ENCODE measurements at places on chromosomes 12 and 14.

- no peak for DNase-seq
Measured at GRCh38 chr12:121165316-121165715, 32.6 kb downstream of the P2RX7 start.

DNA sequence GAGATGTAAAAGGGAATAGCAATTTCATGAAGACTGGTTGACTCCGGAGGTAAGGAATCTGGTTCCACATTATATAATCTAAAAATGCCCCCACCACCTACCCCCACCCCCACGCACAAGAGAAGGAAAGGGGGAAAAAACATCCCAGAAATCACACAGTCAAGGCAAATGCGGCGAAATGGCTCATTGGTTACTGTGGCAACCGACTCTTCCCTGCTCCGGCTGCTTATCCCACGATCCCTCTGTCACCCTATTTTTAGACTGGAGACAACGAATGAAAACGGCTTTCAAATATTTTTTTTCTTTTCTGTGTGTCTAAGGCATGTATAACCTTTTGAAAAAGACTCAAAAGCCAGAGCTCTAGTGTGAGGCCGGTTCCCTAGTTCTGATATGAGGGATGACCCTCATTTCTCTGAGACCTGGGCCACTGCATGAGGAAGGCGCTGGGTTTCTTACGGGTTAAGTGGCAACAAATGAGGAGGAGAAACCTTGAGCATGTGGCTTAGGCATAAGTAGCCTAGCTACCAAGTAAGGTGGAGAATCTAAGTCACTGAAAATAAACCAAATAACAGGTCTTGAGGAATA lies 148.3 kb upstream of the GRIN2B start:
- DNase-seq, result no peak

- no peak for DNase-seq
Measured at GRCh38 chr12:63916561-63917476, 72.3 kb downstream of the SRGAP1 start.

GRCh38 chr12:34526946-34527345 lies 504.6 kb downstream of the ALG10 start:
- no peak for DNase-seq

GRCh38 chr12:20508359-20508758 lies 140.0 kb downstream of the PDE3A start:
- no peak for DNase-seq

GRCh38 chr12:67002720-67003119 lies 266.4 kb upstream of the CAND1 start:
- DNase-seq, result no peak

DNA sequence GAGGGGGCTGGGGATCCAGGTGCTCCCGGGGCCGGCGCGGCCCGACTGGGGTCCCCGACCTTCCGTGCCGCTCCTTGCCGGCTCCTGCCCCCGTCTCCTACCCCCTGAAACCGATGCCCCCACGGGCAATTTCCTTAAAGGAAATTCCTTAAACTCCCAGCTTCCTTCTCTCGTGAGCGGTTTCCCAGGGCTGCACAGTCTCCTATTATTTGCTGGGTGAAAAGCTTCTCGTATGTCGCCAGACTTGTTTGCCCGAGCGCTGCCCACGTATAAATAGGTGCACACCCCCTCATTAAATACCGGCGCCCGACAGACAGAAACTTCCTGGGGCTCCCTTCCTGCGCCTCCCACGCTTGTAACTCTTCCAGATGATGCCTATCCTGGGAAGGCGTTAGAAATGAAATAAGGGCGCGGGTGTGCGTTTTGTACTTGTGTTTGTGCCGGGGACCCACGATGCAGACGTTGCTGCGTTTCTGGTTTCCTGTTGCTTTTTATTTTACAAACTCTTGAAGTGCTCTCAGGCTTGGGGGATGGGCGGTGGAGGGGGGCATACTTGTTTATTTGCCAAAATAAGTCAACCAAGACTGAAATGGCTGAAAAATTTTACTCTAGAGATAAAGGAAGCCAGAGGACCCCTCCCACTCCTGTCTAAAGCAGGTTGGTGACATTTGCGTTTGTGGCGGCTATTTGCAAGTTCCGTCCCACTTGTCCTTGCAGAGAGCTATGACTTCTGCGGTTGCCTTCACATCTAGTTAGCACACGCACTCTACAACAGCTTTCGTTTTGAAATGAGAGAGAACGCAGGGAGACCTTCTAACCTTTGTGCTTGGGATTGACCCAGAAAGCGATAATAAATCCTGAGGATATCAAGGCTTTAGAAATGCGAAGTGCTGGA lies 1.0 kb downstream of the HIP1R start:
- peak; percentile 62 for DNase-seq

DNA sequence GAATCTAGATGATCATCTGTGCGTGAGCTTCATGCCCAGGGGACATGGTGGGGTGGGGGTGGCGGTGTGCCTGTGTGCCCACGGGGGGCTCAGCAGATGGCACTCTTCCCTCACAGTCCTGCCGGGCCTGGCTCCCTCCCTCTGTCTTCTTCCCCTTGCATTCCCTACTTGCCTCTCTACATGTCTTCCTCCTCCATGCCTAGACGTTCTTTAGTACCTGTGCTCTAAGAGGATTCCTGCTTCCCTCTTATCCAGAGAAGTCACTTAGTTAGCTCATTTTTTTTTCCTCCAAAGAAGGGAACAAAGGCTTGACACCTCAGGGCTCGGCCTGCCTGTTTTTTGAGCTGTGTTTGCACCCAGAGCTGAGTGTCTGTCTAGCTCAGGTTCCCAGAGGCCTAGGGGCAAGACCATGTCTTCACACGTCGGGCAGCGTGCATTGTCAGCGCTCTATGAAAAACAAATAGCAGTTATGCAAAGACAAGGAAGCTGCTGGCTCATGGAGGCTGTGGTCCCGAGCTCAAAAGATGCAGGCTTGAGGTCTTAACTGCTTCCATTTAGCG lies 48.8 kb downstream of the NINJ2 start:
- peak; percentile 49 for DNase-seq

- DNase-seq, result no peak
Measured at GRCh38 chr12:4960030-4960429, 50.3 kb downstream of the KCNA1 start.

DNA sequence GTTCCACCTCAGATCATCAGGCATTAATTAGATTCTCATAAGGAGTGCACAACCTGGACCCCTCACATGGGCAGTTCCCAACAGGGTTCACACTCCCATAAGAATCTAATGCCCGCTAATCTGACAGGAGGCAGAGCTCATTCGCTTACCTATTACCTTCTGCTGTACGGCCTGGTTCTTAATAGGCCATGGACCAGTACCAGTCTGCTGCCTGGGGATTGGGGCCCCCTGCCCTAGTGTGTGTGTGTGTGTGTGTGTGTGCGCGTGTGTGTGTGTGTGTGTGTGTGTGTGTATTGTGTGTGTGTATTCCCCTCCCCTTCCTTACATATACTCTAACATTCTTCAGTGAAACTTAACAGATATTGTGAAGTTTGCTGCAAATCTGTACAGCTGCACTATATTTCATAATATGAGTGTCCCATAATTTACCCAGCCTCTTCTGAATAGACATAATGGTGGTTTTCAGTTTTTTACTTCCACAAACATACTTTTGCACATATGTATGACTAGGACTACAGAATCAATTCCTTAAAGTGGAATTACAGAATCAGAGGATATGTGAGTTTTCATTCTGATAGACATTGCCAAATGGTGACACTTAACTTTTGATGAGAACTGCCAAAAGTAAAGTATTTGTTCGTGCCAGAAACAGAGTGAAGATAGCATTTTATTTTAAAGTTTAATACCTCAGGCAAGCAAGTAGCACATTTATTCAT lies 205.2 kb upstream of the EEA1 start:
- DNase-seq, result no peak

DNA sequence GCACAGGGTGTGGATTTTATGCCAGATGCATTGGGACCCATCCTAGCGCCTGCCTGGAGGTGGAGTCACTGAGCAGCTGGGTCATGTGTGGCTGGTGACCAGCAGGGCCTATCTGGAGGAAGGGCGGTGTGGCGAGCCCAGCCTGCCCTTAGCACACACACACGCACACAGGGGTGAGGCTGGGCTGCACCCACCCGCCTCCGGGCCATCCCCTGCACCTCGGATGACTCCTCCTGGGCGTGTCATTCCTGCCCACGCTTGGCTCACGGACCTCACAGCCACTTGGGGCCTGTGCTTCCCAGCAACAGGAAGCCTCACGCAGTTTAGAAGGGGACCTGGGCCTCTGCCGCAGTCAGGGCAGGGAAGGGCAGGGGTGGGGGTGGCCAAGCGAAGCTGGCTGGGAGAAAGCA lies 36.2 kb upstream of the FZD10 start:
- DNase-seq, result no peak

DNA sequence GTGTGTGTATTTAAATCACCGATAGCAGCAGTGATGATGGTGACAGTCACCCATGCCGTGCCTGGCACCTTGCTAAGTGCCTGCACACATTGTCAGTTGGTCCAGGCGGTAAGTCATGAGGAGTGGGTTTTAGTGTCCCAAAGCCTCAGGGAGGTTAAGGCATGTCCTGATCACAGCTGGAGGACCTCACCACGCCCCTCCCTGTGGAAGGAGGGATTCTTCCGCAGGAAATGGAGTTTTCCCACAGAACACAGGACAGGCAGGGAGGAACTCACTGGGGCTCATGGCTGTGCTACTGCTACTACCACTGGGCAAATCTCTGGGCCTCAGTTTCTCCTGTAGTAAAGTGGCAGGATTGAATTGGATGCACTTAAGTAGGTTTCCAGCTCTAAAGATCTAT lies 142.3 kb downstream of the CACNA1C start:
- DNase-seq, result no peak

- no peak for DNase-seq
Measured at GRCh38 chr12:114710151-114710550, 26.2 kb upstream of the TBX3 start.

DNA sequence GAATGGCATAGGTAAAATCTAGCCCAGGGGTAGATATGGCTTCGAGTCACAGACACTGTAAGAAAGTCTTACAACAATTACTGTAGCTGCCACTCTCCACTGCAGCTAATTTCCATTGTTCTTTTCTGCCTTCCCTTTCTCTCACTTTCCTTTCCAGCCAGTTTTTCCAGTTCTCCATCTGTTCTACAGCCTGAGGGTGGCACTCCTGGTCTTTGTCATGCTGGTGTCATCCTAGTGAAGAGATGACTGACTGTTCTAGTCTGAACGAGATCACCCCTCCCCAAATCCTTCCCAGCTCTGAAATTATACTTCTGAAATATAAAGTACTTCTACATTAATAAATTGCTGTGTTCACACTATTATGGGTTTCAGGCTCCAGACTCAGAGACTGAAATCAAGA lies 74.2 kb upstream of the CSRP2 start:
- no peak for DNase-seq

DNA sequence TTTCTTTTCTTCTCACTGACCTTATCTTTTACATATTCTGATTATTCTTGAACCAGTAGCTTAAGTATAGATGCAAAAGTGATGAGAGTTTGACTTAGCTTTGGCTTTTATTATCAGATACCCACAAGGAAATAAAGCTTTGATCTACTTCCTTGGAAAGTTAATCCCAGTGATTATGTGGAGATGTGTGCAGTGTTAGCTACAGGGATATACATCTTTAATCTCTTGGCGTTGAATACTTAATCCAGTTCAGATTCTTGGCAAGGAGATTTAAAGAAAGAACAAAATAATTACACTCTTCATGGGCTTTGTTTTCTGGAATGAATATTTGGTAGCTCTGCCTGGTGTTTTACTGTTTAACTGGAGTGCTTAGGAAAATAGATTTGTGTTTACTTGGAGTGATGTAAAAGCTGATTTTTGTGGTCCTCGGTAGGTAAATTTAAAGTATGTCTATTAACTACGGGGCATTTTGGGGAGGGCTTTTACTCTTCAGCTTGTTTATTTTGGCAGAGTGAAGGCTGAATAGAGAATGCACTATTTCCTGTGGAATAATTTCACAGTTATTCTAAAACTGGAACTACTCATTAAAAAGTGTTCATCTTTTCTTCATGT lies 150.1 kb upstream of the LRIG3 start:
- DNase-seq, result no peak
